ENCODE measurements at places on chromosomes 2 and 18.

DNA sequence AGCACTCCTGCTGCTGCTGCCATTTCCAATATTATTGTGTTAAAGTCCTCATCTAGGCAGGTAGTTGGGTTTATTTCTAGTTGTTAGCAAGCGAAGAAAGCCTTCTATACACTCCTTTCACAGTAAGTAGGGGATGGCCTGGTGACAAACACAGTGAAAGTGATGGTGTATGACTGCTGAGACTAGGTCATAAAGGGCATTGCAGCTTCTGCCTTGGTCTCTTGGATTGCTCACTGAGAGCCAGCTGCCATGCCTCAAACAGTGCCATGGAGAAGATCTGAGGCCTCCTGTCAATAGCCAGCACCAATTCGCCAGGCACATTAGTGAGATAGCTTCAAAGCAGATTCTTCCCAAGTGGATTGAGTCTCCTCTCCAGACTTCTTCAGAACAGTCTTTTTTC is 27.6 kb upstream of the MSTN start:
- no peak for DNase-seq

- no peak for DNase-seq
These were observed 95.1 kb upstream of the KLHL14 start for GRCh38 chr18:32867936-32868335.

- DNase-seq: no peak
These were observed 44.5 kb downstream of the EML6 start for GRCh38 chr2:54767921-54768320.

DNA sequence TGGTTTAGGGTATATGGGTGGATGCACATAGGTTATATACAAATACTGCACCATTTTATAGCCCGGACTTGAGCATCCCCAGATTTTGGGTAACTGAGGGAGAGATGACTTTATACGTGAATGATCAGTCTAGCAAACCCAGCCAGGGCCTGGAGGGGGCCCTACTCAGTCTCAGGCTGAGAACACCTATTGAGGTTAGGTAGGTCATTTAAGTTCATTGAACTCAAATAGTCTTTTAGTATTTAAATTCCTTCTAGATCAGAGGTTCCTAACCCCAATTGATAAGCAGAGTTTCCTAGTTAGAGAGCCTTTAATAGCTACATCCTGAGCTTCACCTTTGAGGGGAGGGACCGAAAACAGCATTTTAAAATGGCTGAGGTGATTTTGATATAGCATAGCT is 487.0 kb downstream of the DCC start:
- no peak for DNase-seq

GRCh38 chr18:36693931-36694620 is 134.7 kb downstream of the TPGS2 start:
- no peak for DNase-seq

DNA sequence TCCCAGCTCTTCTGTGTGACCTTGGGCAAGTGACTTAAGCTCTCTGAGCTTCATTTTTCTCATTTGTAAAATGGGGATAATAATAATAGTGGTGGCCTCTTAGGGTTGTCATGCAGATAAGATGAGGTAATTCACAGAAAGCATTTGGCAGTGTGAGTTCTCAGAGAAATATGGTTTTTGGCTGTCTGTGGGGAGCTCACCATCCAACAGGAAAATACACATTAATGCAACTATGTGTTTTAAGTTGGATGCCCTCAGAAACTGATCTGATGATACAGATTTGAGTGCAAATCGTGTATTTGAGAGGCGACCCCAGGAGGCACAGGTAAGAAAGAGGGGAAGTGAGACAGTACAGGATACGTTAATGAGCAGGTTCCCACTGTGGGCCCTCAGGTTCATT is 56.1 kb upstream of the SPRED2 start:
- no peak for DNase-seq

- DNase-seq: no peak
These were observed 36.4 kb downstream of the PXDN start for GRCh38 chr2:1707771-1708418.

DNA sequence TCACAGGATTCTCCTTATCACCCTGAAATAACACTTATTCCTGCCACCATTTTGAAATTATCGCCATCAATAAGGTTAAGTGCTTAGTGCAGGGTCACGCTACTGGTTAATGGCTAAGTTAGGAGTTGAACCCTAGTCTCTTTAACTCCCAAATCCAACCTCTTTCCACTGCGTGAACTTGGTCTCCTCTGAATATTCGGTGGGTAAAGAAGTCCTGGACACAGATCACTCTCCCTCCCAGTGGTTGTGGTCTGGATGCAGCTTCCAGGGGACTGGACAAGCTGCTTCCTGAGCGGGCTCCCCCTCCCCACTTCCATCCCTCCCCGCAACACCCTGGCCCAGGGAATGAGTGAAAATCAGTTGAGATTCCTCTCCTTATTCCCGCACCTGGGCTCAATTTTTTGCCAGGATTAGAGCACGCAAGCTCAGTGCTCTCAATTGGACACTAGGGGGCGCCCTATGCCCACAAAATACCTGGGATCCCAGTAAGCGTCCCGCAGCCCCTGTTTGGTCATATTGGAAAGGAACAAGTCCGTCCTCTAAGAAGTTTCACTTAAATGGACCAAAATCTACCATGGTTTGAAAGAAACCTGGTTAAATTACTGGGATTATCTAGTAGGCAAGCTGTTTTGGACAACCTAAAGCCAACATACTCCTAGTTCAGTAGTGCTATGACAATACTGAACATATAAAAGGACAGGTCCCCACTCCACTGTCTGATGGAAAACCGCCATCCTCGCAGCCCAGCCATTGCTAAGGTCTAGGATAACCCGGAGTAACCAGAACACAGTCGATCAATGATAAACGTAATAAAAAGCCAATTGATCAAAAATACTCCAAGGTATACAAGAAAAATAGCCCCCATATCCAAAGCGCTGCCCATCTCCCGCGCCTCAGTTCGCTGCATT is 40.4 kb downstream of the DHRS9 start:
- peak; percentile 82 for DNase-seq

DNA sequence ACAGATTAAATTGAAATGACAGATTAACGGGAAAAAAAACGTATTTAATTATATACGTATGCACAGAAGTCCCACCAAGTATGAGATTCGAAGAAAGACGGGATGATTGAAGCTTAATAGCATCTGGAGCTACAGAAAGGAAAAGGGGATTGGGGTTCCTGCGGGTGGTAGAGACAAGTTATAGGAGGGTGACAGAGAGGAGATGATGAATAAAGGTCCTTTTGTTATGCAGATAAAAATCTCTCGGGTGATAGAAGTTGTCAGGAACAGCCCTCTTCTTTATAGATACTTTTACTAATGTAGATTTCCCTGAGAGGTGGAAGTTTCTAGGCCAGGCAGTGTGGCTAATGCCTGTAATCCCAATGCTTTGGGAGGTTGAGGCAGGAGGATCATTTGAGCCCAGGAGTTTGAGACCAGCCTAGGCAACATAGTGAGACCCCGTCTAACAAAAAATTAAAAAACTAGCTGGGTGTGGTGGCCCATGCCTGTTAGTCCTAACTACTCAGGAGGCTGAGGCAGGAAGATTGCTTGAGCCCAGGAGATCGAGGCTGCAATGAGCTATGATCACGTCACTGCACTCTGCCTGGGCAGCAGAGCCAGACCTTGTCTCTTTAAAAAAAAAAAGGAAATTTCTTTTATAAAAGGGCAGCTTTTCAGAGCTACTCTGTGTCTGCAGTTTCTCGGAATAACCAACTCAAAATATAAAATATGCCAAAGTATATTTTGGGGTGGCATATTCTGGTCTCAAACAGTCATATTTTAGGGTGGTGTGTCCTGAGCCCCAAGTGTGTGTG is 113.0 kb downstream of the STPG4 start:
- no peak for DNase-seq

DNA sequence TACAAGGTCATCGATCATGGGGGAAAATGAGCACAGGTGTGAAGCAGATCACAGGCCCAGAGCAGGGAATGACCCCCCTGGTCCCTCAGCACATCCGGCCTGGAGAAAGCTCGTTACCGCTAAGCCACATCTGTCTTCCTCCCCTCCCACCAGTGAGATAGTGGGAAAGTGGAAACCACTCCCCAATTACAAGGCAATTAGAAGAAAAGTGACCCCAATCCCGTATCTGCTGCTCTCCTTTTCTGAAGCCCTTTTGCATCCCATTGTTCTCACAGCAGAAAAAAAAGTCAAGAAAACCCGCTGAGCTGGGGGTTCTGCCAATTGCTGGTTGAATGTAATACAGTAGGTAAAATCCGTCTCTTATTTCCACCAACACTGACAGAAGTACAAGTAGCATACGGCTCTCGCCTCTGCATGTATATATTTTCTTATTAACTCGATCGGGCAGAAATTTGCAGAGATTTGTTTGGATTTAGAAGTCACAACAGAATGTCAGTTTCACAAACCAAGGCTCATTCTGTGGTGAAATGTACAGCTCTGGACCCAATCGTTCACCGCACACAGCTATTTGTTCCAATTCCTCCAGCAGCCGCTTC is 287.0 kb downstream of the TCF4 start:
- DNase-seq: no peak

GRCh38 chr2:241890524-241891235 is 21.2 kb downstream of the RTP5 start:
- no peak for DNase-seq

GRCh38 chr2:241776336-241777169 is at the start of gene GAL3ST2:
GAL3ST2 (plus strand) TSS chr2:241776822; CDS start chr2:241776956, 134 bp downstream.
- DNase-seq: no peak

DNA sequence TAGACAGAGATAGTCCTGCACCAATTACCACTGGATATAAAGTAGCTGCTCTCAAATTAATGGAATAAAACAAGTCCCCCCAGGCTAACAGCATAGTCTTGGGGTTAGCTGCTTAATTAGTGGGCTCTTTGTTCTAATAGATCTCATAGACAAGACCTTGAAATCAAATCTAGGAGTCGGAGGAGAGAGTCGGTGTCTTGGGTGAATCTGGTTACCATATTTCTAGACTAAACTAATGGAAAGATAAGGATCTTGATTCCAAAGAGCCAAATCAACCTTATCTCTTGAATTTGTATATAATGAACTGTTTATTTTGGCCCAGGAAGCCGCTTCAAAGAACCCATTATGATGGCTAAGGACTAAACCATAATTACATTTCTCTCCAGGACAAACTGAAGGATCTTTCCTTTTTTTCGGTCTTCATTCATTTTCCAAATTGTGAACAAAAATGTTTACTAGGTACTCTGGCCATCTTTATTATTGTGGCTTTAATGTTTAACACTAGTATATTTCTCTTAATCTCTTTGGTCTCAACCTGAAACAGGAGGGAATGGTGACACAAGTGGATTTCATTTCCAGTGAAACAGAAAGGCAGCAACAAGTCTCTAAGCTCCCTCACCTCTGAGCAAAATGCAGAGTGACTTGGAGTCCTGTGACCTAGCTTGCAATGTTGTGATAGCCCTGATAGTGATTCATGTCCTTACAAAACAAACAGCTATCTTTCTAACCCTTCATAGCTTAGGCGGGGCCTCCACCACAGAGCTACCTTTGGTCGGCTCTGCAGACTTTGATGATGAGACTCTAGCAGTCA is 137.9 kb upstream of the PARD3B start:
- no peak for DNase-seq

- no peak for DNase-seq
These were observed 55.5 kb upstream of the PIK3C3 start for GRCh38 chr18:41899535-41899934.

GRCh38 chr2:178865146-178865936 is 58.1 kb upstream of the TTN start:
- DNase-seq: no peak

DNA sequence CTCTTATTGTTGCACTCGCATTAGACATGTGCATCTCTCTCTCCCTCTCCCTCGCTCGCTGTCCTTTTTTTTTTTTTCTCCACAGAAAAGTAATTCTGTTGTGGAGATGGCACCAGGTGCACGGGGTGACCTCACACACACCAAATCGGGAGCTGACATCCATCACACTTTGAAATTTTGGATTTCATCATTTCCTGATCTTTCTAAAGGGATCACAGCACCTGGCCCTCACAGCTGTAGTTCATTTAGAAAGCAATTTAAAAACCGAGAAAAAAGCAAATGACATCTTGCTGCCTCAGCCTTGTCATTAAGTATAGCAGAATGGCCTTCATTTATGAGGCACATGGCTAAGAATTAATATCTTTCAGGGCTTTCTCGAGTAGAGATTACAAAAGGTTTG is 717.2 kb downstream of the RNF144A start:
- DNase-seq: no peak

DNA sequence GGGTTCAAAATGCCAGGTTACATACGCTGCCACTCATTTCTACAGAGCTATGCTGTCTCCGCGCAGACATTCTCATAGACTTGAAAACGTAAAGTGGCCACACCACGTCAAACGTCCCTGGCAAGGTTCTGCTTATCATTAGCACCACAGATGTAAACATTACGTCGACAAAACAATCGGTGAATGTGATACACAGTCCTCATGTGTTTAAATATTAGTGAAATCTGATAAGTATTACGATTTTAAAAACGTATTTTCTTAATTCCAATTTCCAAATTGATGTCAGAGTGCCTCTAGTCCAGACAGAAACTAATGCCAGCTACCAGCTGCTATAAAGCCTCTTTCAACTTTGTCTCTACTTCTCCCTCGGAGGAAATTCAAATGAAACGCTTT is 1.2 kb downstream of the STK17B start:
- DNase-seq: no peak

DNA sequence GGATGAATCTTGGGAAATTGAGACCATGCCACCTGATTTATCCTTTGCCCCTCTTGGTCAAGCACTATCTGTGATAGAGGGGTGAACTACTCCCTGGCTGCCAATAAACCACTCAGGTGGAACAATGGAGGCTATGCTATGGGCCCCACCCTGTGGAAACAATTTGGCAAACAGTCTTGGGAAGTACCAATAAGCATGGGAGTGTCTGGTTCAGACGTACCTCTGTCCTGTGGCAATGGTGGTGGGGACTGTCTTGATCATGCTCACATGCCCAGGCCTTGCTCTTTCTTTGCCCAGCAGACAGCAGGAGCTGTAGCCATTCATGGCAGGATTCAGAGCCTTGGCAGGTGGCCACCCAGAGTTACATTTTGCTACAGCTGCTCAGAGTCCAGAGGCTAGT is 658.7 kb downstream of the KCNJ3 start:
- no peak for DNase-seq

DNA sequence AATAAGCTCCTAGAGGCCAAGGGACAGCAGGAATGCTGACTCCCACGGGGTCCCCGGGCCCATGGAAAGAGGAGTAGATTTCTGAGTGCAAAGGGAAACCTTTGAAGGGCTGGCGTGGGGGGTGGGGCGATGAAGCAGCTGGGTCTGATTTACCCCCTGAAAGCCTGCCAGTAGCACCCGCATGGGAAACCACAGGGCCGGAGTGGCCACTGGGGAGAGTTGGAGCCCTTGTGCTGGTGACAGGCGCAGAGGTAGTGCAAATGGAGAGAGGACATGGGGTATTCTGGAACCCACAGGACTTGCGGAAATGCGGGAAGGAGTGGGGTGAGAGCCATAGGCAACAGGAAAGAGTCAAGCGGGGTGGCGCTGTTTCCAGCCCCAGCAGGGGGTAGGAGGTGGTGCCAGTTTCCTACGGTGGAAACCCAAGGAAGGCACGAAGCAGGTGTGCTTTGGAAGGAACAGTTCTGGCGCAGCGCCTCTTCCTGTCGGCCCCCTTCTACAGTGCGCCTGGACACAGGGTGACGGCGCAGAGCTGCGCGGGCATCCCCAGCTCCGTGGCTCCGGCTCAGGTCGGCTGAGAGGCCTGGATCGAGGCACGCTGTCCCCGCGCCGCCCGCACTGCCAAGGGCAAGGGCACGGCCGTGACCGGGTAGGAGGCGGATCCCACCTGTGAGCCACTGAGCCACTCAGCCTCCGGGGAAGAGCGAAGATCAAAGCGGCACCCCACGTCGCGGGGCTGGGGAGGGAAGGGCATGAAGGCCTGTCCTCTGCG is 149.0 kb upstream of the GLI2 start:
- DNase-seq: no peak
